HS-27A (cell line): ENCODE measurements at places on chromosomes 7 and 10.

- no peak for DNase-seq
Measured at GRCh38 chr10:91558473-91558872, 74.4 kb downstream of the PPP1R3C start.

DNA sequence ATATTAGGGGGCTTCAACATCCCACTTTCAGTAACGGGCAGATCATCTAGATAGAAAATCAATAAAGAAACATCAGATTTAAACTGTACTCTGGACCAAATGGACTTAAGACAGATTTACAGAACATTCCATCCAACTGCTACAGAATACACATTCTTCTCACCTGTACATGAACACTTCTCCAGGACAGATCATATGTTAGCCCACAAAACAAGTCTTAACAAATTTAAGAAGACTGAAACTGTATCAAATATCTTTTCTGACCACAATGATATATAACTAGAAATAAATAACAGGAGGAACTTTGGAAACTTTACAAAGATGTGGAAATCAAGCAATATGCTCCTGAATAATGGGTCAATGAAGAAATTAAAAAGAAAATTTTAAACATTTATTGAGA, 86.7 kb downstream of the MICU1 start:
- DNase-seq = no peak

DNA sequence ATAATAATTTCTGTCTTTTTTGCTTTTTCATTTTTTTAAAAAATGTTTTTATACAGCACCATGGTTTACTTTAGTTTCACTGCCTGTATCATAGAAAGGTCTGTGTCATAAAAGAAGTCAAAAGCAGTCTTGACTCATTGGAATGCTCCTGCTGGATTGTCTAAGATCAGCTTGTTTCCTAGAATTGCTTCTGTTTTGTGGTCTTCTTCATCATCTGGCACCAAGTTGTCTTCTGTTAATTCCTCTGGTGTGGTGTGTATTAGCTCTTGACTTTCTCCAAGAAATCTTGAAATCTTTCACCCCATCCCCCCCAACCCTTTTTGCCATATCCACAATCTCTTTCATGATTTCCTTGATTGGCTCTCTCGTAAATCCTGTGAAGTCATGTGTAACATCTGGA, 250.3 kb upstream of the CXCL12 start:
- DNase-seq = no peak

DNA sequence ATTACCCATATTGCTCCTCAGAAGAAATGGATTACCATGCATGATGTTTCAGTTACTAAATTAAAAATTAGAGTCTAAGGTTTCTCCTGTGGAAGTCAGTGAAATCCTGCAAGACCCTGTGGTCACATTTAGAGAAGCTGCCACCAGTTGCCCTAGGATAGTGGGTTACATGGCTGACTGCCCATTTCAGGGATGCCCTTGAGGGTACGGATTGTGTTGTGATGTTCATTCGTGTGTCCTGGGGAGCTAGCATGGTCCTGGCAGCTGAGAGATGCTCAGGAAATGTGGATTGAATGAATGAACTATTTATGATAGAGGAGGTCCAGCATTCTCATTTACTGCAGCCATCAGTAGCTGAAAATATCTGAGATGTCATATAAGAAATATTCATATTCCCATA, 55.1 kb downstream of the TMEM178B start:
- no peak for DNase-seq

DNA sequence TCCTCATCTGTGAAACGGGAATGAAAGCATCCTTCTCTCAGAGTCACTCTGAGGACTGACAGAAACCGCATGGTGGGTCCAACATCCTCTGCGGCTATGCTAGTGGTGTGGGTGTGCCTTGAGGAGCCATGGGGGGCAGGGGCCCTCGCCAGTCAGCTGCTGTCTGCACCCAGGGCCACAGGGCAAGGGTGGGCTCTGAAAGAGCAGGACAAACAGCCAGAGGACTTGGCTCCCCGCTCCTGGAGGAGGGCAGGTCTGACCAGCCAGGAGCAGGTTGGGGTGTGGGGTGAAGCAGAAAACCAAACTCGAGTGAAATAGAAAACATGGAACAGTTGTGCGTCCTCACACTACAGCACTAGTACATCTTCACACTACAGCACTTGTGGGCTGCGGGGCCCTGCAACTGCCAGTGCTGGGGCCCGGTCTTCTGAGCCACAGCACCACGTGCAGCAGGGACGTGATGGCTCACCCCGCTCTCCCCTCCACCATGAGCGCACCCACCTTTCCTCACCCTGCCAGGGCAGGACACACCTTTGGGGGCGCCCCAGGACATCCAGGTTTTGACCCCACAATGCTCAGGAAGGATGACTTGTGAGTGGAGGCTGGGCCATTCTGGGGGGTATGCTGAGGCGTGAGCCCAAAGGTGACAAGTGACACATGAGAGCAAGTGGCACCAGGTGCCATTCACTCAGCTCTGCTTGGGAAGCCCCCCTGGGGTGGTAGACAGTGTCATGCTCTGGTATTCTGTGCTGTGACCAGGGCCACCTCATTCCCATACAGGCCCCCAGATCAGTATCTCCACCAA, 96.1 kb upstream of the RET start:
- no peak for DNase-seq

DNA sequence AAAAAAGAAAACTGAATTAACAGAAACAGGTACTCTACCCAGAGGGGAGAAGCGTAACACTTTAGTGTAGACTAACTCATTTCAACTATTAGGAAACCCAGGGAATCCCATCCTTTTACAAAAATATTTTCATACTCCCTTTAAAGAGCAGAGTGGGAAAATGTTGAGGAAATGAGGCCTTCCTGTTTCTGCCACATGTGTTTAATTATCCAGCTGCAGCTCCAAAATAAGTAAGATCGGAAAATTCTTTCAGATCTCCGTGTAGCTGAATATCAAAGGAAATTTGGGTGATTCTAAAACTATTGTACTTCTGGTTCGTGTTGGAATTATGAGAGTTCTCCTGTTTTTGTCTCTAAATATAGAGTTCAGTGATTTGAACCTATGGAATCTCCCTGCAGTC, 58.0 kb upstream of the CAV2 start:
- DNase-seq = no peak

DNA sequence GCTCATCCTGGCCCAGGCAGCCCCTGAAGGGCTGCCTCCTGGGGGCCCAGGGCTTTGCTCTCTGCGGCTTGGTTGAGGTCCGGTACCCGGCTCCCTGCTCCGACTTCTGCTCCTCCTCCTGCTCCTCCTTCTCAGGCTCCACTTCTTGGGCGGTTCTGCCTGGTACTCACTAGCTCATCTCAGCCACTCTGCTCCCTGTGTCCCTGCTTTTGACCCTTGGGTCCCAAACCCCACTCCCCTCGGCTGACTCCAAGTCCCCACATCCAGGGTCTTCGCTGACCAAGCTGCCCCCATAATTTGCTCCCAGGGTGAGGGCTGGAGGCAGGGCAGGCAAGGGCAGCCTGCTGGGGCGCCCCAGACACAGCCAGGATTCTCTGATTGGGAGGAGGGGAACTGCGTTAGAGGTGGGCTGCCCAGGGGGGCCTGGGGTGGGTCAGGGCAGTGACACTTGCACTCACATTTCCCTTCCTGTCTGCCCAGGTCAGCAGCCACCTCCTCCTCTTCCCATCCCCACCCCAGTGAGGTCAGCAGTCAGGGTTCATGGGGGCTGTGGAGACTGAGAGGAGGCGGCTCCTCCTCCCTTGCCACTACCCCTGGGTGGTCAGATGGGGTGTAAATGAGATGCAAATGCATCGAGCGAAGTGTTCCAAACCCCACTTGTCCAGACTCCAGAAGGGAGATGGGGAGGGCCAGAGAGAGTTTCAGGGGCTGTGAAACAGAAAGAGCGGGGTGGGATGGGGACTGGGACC, 2.2 kb downstream of the SMARCD3 start:
- no peak for DNase-seq

GRCh38 chr7:18521945-18522566, 26.5 kb downstream of the HDAC9 start:
- no peak for DNase-seq

DNA sequence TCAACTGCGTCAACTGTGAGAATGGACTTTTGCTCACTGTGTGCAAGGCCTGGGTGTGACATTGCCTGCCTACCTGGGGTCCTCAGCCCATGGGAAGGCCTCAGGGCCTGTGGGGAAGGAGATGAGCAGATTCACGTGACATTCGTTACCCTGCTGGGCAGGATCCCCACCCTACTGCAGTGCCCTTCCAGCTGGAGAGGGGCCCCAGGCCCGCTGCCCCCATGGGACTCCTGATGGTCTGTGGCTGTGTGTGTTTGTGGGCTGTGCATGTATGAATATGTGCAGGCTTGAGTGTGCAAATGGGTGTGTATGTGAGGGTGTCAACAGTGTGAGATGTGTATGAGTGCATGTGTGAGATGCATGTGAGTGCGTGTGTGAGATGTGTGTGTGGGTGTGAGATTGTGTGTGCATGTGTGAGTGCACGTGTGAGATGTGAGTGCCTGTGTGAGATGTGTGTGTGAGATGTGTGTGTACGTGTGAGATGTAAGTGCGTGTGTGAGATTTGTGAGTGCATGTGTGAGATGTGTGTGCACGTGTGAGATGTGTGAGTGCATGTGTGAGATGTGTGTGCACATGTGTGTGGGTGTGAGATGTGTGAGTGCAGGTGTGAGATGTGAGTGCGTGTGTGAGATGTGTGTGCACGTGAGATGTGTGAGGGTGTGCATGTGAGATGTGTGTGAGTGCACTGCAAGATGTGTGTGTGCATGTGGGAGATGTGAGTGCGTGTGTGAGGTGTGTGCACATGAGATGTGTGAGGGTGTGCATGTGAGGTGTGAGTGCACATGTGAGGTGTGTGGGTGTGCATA, 29.7 kb downstream of the PPIF start:
- no peak for DNase-seq

GRCh38 chr10:58350619-58351323, 16.0 kb downstream of the UBE2D1 start:
- DNase-seq = no peak

DNA sequence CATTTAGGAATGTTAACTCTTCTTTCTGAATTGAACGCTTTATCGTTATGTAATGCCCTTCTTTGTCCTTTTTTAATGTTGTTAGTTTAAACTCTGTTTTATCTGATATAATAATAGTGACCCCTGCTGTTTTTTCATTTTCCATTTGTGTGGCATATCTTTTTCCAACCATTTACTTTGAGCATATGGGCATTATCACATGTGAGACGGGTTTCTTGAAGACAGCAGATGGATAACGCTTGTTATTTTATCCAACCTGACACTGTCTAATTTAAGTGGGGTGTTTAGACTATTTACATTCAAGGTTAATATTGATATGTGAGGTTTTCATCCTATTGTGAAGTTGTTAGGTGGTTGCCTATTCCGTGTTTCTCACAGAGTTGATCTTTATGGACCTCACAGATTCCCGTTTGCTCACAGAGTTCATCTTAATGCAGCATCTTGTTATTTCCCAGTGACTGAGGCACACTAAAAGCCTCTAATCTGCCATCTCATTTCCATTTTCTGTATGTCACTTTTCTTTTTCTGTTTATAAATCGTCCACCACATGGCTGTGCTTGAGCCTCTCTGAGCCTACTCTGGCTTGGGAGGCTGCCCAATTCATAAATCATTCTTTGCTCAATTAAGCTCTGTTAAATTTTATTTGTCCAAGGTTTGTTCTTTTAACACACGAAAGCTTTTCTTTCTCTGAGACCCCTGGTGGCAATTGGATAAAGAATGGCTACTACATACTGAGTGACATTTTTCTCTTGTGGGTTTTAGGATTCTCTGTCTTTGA, 286.2 kb downstream of the HTR7 start:
- DNase-seq = no peak

DNA sequence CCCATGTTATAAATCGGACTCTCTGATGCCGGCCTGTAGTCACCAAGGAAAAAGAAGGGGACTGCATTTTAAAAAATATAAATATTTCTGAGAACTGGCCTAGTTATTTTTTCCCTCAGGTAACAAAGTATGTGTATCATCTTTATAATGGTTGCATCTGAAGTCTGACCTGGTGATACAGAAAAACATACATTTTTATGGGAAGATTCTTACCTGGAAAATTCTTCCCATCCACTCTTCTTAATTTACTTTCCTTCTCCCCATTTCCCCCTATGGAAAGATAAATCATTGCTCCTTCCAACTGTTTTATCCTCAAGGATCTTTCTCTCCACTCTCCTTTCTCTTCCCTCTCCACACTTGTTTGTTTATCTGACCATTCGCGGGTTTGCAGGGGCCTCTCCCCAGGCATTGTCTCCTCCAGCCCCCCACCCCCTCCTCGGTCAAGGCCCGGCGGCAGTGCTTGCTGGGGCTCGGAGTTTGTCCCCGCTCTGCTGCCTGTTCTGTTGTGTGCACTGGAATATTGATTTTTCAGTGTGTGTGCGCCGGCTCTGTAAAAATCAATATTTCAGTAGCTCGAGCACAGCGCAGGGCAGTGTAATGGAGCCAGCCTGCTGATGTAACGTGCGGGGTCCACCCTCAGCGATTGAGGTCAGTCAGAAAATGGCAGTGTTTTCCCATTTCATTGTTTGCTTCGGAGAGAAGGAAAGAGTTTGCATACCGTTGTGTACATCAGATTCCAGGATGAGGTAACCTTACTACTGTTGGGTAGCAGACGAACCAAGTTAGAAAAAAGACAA, 199.5 kb upstream of the NFE2L3 start:
- DNase-seq = no peak

- DNase-seq = no peak
Measured at GRCh38 chr10:115951242-115951641, 321.8 kb downstream of the GFRA1 start.

DNA sequence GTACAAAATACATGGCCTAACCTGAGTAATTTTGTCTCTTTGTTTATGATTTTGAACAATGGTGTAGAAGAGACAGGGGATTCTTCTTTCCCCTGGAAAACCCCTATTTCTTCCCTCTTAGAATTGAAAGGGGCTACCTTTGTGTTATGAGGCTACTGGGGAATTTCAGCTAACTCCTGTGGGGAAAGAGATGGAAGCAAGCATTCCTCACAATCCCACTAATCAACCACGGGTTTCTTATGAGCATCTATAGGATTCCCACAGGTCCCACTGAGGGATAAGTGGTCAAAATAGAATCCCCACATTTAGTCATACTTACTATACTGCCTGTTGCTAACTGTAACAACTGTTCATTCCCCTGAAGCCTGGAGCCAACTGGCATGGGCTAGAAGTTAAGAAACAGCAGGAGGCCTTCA, 32.2 kb upstream of the ITGB8 start:
- DNase-seq = no peak

DNA sequence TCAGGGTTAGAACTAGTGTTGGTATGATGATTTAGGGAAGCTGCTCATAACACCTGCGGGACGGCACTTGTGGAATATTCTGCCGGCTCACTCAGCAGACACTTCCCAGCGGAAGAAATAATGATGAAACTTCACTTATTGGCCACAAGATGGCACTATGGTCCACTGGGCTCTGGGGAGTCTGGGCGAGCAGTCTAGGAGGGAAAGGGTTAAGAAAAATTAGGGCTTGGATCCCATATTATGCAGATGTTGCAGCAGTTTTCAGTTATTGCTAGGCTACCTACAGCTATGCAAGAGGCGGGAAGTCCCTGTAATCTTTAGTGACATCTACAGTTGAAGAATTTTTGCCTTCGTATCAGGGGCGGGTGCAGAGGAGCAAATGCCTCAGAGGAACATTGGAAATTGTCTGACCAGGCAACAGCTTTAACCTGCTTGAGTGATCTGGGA, 238.7 kb upstream of the PRSS58 start:
- no peak for DNase-seq

GRCh38 chr10:54434782-54435181, 366.2 kb downstream of the PCDH15 start:
- DNase-seq = no peak

- DNase-seq = no peak
Measured at GRCh38 chr10:71622154-71622526, 97.4 kb downstream of the C10orf105 start.

- DNase-seq = no peak
Measured at GRCh38 chr10:61605221-61605620, 57.5 kb upstream of the CABCOCO1 start.
